ENCODE measurements at places on chromosomes 2 and 18. TPM values are rescaled to one million over a fixed set of nuclear protein-coding genes. Genes with fewer than 3 reads are reported as not detected.

DNA sequence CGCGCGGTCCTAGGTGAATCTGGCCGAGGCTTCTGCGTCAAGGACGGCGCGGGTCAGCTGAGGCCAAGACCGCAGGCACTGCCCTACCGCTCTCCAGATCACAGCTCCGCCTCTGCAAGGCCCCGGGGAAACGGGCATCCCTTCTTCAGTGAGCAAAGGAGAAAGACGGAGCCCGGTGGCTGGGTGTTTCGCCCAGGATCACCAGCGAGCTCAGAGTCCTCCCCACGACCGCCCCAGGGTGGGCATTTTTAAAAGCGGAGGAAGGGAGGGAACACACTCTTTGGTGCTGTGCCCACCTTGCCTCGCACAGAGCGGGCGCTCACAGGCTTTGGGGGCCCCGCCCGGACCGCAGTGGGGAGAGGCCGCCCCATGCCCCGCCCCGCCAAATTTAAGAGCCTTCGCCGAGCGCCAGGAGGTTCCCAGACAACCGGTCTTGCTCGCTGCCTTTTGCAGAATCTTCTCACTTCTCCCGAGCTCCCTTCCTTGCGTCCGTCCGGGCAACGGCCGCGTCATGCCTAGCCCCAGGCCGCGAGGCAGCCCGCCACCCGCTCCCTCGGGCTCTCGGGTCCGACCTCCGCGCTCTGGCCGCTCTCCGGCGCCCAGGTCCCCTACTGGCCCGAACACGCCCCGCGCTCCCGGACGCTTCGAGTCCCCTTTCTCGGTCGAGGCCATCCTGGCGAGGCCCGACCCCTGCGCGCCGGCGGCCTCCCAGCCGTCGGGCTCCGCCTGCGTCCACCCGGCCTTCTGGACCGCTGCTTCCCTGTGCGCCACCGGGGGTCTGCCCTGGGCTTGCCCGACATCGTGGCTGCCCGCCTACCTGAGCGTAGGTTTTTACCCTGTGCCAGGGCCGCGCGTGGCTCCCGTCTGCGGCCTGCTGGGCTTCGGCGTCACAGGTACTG, at the start of gene NOTO:
NOTO (plus strand) TSS at position 419 of the 899 bp plus-strand sequence; CDS start at position 512, 93 bp downstream.
- H3K27me3 ChIP-seq, result peaks cover 67% of the 10 kb centered on the region
- H3K4me3 ChIP-seq, result peak within 1 kb of the TSS; percentile 30
- no peaks in the 10 kb centered on the region for H3K36me3 ChIP-seq
- DNase-seq, result no peak

DNA sequence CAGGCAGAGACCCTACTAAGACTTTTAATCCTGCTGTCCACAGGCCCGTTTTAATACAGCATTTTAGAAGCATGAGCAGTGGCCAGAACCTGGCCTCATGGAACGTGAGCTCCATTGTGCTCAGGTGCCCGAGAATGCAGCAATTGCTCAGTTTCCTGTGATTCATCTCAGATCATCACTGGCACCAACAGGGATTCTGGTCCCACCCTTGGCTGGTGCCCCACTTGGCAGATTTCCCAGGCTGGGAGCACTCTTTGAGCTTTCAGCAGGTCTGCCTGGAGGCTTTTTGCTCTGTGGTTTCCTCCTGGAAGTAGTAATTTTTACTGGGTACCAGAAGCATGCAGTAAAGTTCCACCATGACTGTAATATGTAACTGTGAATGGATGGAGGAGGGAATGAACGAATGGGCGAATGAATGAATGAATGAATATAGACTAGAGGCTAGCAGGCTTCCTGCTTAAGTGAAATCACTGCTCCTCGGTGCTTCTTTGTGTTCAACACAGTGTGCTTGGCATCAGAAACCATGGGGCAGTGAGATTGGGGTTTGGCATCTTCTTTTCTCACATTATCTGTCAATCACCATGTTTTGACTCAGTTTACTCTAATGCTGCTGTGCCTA, 312.9 kb downstream of the PRKCE start:
- no peaks in the 10 kb centered on the region for H3K27me3 ChIP-seq
- peak; percentile 67 for DNase-seq
- H3K36me3 ChIP-seq, result no peaks in the 10 kb centered on the region
- H3K27ac ChIP-seq, result no peak overlapping the region
- peaks cover 47% of the 10 kb centered on the region for H3K4me1 ChIP-seq

- H3K27ac ChIP-seq, result peak overlapping the region; percentile 90
- no peaks in the 10 kb centered on the region for H3K36me3 ChIP-seq
- DNase-seq, result peak; percentile 91
- H3K27me3 ChIP-seq, result no peaks in the 10 kb centered on the region
- H3K4me3 ChIP-seq, result peak overlapping the region; percentile 43
These were observed 103.7 kb upstream of the TAF1B start for GRCh38 chr2:9739531-9739964.

GRCh38 chr2:21395366-21395765, 271.6 kb downstream of the TDRD15 start:
- H3K27me3 ChIP-seq, result no peaks in the 10 kb centered on the region
- H3K36me3 ChIP-seq, result no peaks in the 10 kb centered on the region

GRCh38 chr18:74294526-74294925, 2.8 kb upstream of the CYB5A start:
- no peak overlapping the region for H3K4me3 ChIP-seq
- H3K4me1 ChIP-seq, result peaks cover 16% of the 10 kb centered on the region
- H3K36me3 ChIP-seq, result no peaks in the 10 kb centered on the region
- no peaks in the 10 kb centered on the region for H3K27me3 ChIP-seq
- no peak overlapping the region for H3K27ac ChIP-seq

The VWC2L gene
- total RNA-seq, result not detected

DNA sequence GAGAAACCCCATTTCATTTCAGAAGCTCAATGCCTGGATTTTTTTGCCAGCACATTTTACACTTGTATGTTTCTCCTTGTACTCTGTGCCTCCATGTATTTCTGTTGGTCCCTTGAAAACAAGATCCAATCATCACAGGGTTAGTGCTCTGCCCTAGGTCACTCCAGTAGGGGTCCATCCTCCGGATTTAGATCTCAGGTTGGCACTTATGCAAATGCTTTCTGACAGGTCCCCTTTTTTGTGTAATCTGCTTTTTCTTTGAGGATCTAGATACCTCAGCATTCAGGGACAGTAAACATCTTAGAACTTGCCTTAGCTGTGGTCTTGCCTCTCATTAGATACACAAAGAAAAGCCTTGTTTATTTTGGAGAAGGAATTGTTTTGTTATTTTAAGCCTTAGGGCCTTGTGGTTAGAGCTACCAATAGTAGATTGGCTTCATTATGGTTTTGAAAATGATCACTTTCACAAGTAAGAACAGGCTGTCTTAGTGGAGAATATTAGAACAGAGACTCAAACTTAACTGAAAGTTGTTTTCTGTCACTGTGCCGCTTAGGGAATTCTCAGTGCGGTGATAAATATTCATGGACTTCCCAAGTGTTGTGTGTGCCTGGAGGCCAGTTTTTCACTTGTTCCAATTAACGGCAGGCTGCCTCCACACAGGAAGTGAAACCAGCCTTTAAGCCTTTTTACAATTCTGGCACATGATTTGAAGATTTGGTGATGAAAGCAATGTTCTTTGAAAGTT, 7.8 kb downstream of the MERTK start:
- H3K36me3 ChIP-seq, result no peaks in the 10 kb centered on the region
- H3K4me1 ChIP-seq, result peaks cover 70% of the 10 kb centered on the region
- peak overlapping the region; percentile 79 for H3K27ac ChIP-seq
- H3K27me3 ChIP-seq, result no peaks in the 10 kb centered on the region
- DNase-seq, result no peak

GRCh38 chr2:23617167-23617810, 232.3 kb downstream of the KLHL29 start:
- no peak for DNase-seq
- H3K4me1 ChIP-seq, result peaks cover 46% of the 10 kb centered on the region
- H3K27me3 ChIP-seq, result no peaks in the 10 kb centered on the region
- peak overlapping the region; percentile 84 for H3K27ac ChIP-seq

The CRYGD gene
- total RNA-seq, result not detected

The SCG2 gene
- 0.28 TPM for total RNA-seq
